ENCODE measurements at places on chromosomes 2 and 18.

DNA sequence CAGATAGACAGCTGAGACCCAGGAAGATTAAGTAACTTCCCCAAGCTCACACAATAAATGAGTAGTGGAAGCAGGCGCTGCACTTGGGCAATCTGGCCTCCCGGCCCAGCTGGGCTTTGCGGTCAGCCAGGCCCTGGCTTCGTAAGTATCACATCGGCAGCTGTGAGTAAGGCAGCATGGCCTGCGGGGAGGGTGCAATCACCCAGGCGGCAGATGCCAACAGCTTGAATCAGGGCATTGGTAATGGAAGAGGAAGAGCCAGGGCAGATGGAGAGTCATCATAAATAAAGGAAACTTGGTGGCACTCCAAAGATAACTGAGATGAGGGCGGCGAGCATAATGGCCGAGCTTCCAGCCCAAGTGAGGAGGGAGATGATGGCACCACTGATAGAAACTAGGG is 217.9 kb upstream of the PID1 start:
- DNase-seq, result no peak

GRCh38 chr18:37617623-37618022 is 52.0 kb upstream of the CELF4 start:
- no peak for DNase-seq

GRCh38 chr18:44229693-44230108 is 451.0 kb upstream of the SETBP1 start:
- DNase-seq, result peak; percentile 19

GRCh38 chr2:201794294-201794693 is 12.0 kb upstream of the CDK15 start:
- DNase-seq, result peak; percentile 23

DNA sequence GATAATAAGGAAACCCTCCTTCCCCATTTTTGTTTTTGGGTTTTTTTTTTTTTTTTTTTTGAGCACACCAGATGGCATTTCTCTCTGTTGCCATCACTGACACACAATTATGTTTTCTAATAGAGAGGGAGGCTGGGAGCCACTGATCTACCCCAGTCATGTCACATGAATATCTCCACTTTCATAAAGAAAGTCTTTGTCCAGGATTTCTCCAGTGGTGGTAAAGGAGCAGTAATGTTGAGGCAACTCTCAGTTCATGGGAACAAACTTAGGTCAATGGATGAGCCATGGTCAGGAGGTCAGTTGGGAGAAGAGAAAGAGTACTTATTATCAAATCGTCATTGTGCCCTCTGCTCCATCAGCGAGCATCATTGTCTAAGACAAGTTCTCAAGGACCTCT is 603.7 kb downstream of the ARHGAP15 start:
- DNase-seq, result no peak

DNA sequence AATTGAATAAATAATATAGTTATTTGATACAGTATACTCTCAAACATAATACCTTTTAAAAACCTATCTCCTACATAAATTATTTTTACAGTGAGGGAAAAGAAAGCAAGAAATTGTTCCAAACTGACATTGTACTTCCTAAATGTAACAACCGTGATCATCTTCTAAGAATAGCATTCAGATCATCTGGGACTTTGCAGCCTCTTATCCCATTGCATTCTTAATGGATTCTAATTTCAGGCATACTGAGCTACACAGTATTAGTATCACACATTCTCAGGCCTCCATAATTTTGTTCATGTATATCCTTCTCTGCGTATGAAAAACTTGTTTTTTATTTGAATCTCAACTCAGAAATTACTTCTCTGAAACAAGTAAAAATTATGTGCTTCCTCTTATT is 1134.7 kb upstream of the CDH2 start:
- no peak for DNase-seq

DNA sequence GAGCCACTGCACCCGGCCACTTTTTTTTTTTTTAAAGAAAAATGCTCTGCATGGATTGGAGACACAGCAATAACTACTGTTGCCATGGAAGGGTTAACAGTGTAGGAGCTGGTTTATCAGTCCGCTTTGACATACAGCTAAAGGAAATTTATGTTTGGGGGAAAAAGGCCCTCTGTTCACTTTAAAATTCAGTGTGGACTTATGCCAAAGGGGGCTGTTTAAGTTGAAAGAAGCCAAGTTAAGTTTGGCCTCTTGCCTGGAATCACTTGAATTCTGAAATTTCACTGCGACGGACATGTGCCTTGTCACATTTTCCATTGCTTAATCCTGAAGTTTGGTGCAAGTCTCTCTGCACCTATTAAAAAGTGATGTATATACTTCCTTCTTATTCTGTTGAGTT is 3.1 kb downstream of the KCNE4 start:
- DNase-seq, result no peak

DNA sequence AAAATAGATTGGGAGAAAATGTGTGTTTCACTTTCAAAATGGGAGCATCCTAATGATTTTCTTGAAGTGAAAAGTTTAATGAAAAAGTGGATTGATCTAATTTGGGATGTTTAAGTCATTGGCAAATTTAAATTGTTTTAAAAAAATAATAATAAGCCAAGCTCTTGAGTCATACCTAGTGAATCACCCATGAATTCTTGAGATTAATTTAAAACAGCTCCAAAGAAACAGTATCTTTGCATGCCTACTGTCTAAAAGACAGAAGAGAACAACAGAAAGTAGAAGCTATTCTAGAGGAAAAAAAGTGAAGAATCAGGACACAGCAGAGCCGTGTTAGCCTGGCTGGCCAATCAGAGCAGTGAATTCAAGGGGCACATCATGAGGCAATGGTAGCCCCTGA is 7.7 kb downstream of the ACVR1C start:
- DNase-seq, result peak; percentile 12

GRCh38 chr2:201383136-201383535 is 26.0 kb upstream of the FLACC1 start:
- no peak for DNase-seq

- DNase-seq, result no peak
Measured at GRCh38 chr2:216681683-216682082, 13.7 kb downstream of the IGFBP5 start.

DNA sequence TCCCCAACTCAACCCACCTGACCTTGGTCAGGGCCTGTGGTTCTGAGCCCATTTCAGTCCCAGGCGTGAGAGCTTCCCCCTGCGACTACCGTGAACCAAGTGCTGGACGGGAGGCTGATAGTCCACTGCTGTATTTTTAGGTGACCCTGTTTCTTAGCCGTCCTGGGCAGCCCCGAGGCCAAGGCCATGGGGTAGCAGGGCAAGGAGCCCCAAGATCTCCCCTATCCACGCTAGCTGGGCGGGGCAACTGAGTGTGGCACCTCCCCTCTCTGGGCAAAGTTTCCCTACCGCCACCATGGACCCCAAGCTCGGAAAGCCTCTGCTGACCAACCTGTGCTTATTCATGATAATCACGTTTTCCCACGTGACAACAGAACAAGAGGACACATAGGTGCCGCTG is 583 bp upstream of the KLHL30 start:
- no peak for DNase-seq
